ENCODE measurements at places on chromosomes 13 and 19.

DNA sequence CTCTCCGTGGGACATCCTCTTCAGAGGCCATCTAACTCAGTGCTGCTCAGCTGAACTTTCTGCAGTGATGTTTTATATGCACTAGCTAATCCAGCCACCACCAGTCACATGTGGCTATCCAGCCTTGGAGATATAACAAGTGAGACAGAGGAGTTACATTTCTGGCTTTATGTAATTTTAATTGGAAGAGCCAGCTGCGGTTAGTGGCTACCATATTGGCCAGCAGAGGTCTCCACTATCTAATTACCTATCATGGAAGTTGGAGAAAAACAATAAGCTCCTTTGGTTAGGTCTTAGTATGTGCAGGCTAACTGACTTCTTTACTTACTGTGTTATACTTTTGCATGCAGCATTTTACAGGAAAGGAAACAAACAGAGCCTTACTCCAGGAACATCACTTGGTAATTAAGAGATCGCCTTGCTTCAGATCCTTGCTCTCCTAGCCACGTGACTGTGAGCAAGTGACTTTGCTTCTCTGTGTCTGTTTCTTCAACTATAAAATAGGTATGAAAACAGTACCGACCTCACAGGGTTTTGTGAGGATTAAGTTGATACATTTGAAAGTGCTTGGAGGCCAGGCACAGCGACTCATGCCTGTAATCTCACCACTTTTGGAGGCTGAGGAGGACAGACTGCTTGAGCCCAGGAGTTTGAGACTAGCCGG, 1.6 kb upstream of the KLK10 start:
- peak; percentile 47 for DNase-seq

GRCh38 chr19:38425810-38426466, at the start of gene RASGRP4:
Gene RASGRP4, minus strand, starts transcription at chr19:38426219. Its CDS starts 128 bp downstream, at chr19:38426091.
- peak; percentile 59 for DNase-seq

DNA sequence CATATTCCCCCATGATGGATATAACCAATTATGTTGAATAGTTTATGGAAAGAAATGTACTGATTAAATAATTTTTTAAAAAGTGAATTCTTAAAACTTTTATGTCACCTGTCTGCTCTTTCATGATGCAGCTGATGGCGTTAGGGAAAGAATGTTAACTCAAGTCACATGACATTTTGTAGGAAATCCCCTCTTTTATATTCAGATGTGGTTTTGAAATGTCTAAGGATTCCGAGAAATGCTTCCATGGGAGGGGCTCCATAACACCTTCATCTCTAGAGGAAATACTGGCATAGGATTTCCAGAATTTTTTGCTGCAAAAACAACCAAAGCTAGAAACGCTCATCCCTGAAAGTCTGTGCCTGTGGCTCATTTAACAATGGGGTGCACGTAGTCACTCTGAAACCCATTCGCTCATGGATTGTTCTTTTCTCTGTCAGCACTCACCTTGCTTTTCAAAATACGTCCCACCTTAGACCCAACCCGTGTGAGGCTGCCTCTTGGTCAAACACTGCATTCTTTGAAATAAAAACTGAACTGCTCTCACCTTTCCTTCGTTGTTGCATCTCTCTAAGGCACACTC, 288.9 kb downstream of the SHISA2 start:
- no peak for DNase-seq

- DNase-seq = no peak
Observed at GRCh38 chr13:42106998-42107397, 58.5 kb downstream of the DGKH start.

DNA sequence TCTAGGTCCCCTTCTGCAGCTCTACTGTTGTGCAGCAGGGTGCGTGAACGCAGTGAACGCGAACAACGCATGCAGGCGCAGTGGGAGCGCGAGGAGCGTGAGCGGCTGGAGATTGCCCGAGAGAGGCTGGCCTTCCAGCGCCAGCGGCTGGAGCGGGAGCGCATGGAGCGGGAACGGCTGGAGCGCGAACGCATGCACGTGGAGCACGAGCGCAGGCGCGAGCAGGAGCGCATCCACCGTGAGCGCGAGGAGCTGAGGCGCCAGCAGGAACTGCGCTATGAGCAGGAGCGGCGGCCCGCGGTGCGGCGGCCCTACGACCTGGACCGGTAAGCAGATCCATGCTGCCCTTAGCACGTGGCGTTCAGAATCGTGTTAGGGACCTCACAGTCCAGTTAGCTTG, 18.8 kb downstream of the MICOS13 start:
- no peak for DNase-seq

DNA sequence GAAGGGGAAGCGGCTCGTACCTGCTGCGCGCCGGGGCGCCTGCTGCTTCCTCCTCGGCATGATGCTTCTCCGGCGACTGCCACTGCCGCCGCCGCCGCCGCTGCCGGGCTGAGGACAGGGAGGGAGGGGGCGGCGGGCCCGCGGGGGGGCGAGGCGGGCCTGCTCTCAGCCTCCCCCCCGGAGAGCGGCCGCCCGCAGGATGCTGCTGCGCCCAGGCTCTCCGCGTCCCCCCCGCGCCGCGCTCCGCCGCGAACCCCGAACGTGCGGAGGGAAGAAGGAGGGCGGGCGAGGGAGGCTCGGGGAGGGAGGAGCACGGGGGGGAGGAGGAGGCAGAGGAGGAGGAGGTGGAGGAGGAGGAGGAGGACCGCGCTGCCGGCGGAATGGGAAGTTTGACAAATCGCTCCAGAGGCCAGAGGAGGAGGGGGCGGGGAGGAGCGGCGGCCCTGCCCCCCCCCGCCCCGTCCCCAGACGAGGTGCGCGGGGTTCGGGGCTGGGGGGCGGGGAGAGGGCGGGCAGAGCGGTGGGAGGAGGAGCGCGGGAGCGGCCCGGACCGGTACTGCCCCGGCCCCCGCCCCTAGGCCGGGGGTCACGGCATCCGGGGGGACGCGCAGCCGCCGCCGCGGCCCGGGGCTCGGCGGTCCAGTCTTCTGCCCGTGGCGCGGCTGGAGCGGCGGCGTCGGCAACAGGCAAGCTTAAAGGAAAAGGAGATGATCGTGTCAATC, at the start of gene TSHZ3:
TSHZ3 (minus strand) TSS at position 277 of the 722 bp plus-strand sequence; CDS start at position 60, 217 bp downstream.
- peak; percentile 33 for DNase-seq
